ENCODE measurements at places on chromosomes 13 and 19. TPM values are rescaled to one million over a fixed set of nuclear protein-coding genes. Genes with fewer than 3 reads are reported as not detected.

Gene VSTM2B
- total RNA-seq, result not detected

Gene ANGPTL8
- total RNA-seq, result not detected

Gene SPRED3
- 13.0 TPM for total RNA-seq

Gene SIGLEC12
- total RNA-seq, result not detected

GRCh38 chr19:32555786-32556185 is 25.2 kb upstream of the PDCD5 start:
- no peaks in the 10 kb centered on the region for H3K27me3 ChIP-seq
- no peak for DNase-seq
- no peaks in the 10 kb centered on the region for H3K36me3 ChIP-seq
- no peak overlapping the region for H3K4me3 ChIP-seq
- H3K27ac ChIP-seq, result no peak overlapping the region

GRCh38 chr13:113945857-113946408 is 27.9 kb downstream of the C13orf46 start:
- H3K4me3 ChIP-seq, result no peak overlapping the region
- H3K36me3 ChIP-seq, result no peaks in the 10 kb centered on the region
- no peaks in the 10 kb centered on the region for H3K27me3 ChIP-seq
- H3K27ac ChIP-seq, result no peak overlapping the region
- no peak for DNase-seq

DNA sequence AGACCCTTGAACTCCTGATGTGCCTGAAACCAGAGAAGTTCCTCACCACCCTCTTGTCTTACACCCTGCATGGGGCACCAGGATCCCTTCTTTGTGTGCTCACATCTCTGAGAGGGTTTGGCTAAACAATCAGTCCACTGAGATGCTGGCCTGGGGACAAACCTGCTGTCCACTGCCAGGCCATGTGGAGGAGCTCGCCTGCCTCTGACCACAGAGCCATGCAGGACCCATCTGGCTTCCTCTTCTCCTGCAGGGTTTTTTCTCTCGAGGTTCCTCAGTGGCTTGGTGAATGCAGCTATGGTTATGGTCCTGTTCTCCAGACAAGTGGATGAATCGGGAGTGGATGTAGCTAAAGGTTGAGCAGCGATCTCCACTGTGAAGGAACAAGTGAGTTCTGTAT is 49.1 kb upstream of the MEDAG start:
- H3K4me1 ChIP-seq, result peaks cover 11% of the 10 kb centered on the region
- H3K4me3 ChIP-seq, result no peak overlapping the region
- peaks cover 11% of the 10 kb centered on the region for H3K27me3 ChIP-seq
- no peak overlapping the region for H3K27ac ChIP-seq
- no peak for DNase-seq

- no peaks in the 10 kb centered on the region for H3K27me3 ChIP-seq
- H3K27ac ChIP-seq, result no peak overlapping the region
- DNase-seq, result no peak
- H3K4me1 ChIP-seq, result peaks cover 4% of the 10 kb centered on the region
- no peak overlapping the region for H3K4me3 ChIP-seq
These were observed 47.1 kb downstream of the ING1 start for GRCh38 chr13:110760611-110761010.

DNA sequence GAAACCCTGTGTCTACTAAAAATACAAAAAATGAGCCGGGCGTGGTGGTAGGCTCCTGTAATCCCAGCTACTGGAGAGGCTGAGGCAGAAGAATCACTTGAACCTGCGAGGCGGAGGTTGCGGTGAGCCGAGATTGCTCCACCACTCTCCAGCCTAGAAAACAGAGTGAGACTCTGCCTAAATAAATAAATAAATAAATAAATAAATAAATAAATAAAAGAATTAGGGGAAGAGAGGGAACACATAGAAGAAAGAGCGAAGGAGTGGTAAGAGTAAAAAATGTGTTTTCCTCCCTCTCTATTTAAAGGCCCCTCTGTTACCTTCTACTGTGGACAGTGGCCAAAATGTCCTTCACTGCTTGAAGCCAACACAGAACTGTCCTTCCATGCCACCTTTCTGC is 103.9 kb upstream of the SOX21 start:
- H3K27ac ChIP-seq, result no peak overlapping the region
- H3K4me3 ChIP-seq, result no peak overlapping the region
- no peaks in the 10 kb centered on the region for H3K36me3 ChIP-seq

DNA sequence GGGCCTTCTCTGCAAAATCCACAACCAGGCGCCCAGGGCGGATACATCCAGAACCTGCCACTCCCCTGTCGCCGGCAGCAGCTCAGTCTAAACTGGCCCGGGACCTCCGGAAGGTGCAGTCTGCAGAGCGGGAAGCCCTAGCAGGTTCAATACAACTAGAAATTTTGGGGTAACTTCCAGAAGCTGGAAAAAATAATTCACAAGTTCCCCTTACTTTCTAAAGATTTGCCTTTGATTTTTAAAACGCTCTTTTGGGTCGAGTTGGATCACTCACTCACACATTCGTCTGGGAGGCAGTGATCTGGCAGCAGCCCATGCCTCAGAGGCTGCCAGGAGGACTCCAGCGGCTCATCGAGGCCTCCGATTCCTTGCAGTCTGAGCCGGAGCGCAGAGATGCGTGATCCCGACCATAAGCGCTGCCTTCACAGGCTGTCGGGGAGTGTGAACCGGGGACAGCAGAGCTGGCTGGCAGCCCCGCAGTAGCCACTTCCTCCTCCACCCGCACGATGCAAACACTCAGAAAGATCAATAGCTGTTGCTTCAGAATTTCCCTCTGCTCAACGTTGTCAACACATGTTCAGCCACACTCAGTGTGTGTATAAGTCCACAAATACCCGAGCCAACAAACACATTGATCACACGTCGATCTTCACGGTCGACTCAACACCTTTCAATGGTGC is 35.6 kb upstream of the ZNF507 start:
- no peak overlapping the region for H3K27ac ChIP-seq
- peaks cover 14% of the 10 kb centered on the region for H3K27me3 ChIP-seq
- H3K4me3 ChIP-seq, result no peak overlapping the region
- no peaks in the 10 kb centered on the region for H3K36me3 ChIP-seq
- peaks cover 5% of the 10 kb centered on the region for H3K4me1 ChIP-seq

DNA sequence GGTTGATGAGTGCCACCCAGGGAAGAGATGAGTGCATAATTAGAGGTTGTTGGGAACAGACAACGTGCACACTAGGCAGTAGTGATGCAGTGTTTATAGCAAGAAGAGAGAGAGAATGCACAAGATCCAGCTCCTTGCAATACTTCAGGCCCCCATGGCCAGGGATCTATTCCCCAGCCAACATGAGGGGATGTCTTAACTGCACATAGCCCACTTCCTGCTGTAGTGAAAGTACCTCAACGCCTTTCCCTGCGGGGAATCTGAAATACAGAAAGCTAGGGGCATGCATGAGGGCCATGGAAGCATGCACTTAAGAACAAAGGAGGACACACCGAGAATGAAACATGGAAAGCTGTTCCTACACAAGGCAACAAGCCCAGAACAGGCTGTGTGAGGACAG is 636.7 kb upstream of the GPC6 start:
- no peaks in the 10 kb centered on the region for H3K4me1 ChIP-seq
- no peak overlapping the region for H3K4me3 ChIP-seq
- no peak overlapping the region for H3K27ac ChIP-seq
- no peak for DNase-seq
- H3K27me3 ChIP-seq, result no peaks in the 10 kb centered on the region
- H3K36me3 ChIP-seq, result no peaks in the 10 kb centered on the region

- no peaks in the 10 kb centered on the region for H3K27me3 ChIP-seq
- H3K4me3 ChIP-seq, result no peak overlapping the region
- H3K36me3 ChIP-seq, result no peaks in the 10 kb centered on the region
- DNase-seq, result no peak
- no peak overlapping the region for H3K27ac ChIP-seq
These were observed 2545.3 kb downstream of the PCDH9 start for GRCh38 chr13:64684685-64685431.

GRCh38 chr13:44471686-44472085 is 98.1 kb downstream of the SERP2 start:
- H3K36me3 ChIP-seq, result peaks cover 2% of the 10 kb centered on the region
- H3K4me1 ChIP-seq, result peaks cover 32% of the 10 kb centered on the region
- H3K27me3 ChIP-seq, result no peaks in the 10 kb centered on the region
- H3K27ac ChIP-seq, result no peak overlapping the region
- no peak for DNase-seq

- no peaks in the 10 kb centered on the region for H3K36me3 ChIP-seq
- no peak overlapping the region for H3K27ac ChIP-seq
- no peaks in the 10 kb centered on the region for H3K4me1 ChIP-seq
- no peaks in the 10 kb centered on the region for H3K27me3 ChIP-seq
- DNase-seq, result no peak
These were observed 746.4 kb downstream of the PCDH9 start for GRCh38 chr13:66483712-66484111.

- H3K4me1 ChIP-seq, result peaks cover 40% of the 10 kb centered on the region
- no peak overlapping the region for H3K4me3 ChIP-seq
- H3K36me3 ChIP-seq, result peaks cover 6% of the 10 kb centered on the region
- H3K27me3 ChIP-seq, result no peaks in the 10 kb centered on the region
- no peak overlapping the region for H3K27ac ChIP-seq
These were observed 115.3 kb downstream of the LRCH1 start for GRCh38 chr13:46668302-46668720.

All from progenitor cell of endocrine pancreas (in vitro differentiated cells).